IgD-negative memory B cell (primary cell): ENCODE measurements at places on chromosomes 5 and 9. TPM values are rescaled to one million over a fixed set of nuclear protein-coding genes. Genes with fewer than 3 reads are reported as not detected.

EGFLAM gene
- not detected for polyA plus RNA-seq

PCDHGB1 gene
- polyA plus RNA-seq: 0.41 TPM

GABRG2 gene
- polyA plus RNA-seq: not detected

PCDHGA1 gene
- polyA plus RNA-seq: not detected

OTP gene
- polyA plus RNA-seq: not detected

PCDHB1 gene
- polyA plus RNA-seq: not detected

IL13 gene
- polyA plus RNA-seq: not detected

CDH9 gene
- not detected for polyA plus RNA-seq

F12 gene
- 0.78 TPM for polyA plus RNA-seq

JAKMIP2 gene
- 0.14 TPM for polyA plus RNA-seq

DAP gene
- 105 TPM for polyA plus RNA-seq

SLC6A7 gene
- polyA plus RNA-seq: not detected

UNC5A gene
- polyA plus RNA-seq: not detected

TAF1L gene
- polyA plus RNA-seq: not detected

FRRS1L gene
- polyA plus RNA-seq: not detected

ERMP1 gene
- 6.7 TPM for polyA plus RNA-seq

EXOSC3 gene
- 36.5 TPM for polyA plus RNA-seq

TRIM7 gene
- 0.71 TPM for polyA plus RNA-seq

BASP1 gene
- polyA plus RNA-seq: 149 TPM

ADGRV1 gene
- not detected for polyA plus RNA-seq

FSTL4 gene
- not detected for polyA plus RNA-seq

ELOVL7 gene
- 0.90 TPM for polyA plus RNA-seq

MCTP1 gene
- 2.6 TPM for polyA plus RNA-seq

TIMD4 gene
- polyA plus RNA-seq: not detected

ANKRD34B gene
- not detected for polyA plus RNA-seq

FGD3 gene
- 86.1 TPM for polyA plus RNA-seq

RANBP17 gene
- not detected for polyA plus RNA-seq

PCSK1 gene
- polyA plus RNA-seq: not detected

MYOZ3 gene
- polyA plus RNA-seq: not detected

RLN1 gene
- polyA plus RNA-seq: 0.66 TPM

CAMSAP1 gene
- polyA plus RNA-seq: 2.7 TPM
